Caki2 (cell line): ENCODE measurements at places on chromosomes 7 and 10.

DNA sequence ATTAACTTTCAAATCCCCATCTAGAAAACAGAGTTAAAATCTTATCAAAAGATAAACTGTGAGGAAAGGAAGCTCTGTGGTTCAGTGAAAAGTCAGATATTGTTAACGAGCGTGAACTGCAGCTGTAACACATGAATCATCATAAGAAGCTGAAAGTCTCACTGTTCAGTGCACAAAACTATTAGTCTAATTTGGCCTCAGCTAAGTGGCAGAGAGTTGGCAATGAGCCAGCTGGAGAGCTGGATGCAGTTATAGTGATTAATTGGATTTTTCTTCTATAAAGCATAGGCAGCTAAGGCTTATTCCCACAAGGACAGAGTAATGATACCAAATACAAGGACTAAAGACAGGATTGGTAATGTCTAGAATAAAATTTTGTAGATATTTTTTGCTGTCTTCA, 101.1 kb upstream of the ABCB5 start:
- peak; percentile 84 for DNase-seq

DNA sequence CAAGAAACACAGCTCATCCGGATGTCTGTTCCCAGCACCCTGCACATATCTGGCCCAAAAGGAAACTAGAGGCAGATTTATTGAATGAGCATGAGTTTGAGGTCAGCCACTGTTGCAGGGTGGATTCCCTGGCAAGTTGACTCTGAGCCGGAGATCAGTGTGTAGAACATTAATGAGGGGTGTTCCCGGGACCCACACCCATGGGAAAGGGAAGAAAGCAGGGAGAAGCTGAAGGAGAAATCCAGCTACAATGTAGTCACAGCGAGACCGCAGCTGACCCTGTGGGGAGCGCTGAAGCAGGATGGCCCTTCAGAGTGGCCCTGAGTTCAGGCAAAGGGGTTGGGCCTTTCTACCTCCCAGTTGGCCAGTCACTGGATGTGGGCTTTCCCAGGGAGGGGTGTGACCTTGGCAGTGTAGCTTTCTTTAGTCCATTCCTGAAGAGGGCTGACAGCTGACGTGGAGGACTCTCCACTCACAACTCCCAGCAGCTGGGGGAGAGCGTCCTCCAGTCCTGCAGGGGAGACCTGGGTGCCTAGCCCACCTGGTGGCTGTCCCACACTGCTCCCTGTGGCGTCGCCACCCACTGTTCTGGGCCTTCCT, 324.2 kb upstream of the ZMIZ1 start:
- no peak for DNase-seq

- DNase-seq, result peak; percentile 25
Measured at GRCh38 chr7:141700296-141700847, 1.6 kb downstream of the DENND11 start.

GRCh38 chr10:24176658-24177057, 32.3 kb upstream of the KIAA1217 start:
- DNase-seq, result no peak

GRCh38 chr7:5083311-5083711, 37.7 kb downstream of the RBAK start:
- DNase-seq, result no peak

DNA sequence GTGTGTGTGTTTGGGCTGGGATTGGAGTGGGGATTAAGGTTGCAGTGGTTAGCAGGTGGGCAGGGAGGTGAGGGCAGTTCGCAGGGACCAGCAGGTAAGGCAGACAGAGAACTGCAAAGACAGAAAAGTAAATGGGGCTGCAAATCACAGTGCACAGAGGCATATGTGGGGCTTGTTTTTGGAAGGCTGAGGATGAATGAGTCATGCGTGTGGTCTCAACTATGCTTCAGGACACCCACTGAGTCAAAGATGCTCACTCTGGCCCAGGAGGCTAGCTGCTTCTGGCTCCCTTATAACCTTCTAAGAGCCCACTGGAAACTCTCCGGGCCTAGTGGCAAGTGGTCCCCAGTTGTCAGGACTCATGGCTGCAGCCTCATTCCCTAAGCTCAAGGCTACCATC, 118.2 kb downstream of the ZNF248 start:
- no peak for DNase-seq
